Sigmoid colon (tissue), 7 donors: ENCODE measurements at places on chromosomes 2 and 18. TPM values are rescaled to one million over a fixed set of nuclear protein-coding genes. Genes with fewer than 3 reads are reported as not detected.

The FBLN7 gene
- total RNA-seq = 0.99 TPM

DNA sequence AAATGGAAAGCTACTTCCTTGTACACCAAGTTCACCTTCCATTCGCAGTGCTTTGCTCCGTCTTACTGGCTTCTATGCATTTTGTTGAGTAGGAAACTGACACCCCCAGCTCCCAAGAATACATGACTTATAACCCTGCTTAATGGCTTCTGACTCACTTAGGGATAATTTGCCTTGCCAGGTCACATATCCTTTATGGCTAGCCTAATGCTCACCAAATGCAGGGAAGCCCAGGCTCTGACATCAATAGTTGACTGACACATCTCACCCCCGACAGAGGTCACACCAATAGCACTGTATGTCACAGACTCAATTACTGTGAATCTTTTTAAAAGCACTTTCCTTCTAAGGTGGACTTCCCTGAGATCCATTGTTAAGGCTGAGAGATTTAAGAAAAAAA, 147.2 kb downstream of the DTNA start:
- H3K27me3 ChIP-seq = no peaks in the 10 kb centered on the region
- H3K27ac ChIP-seq = no peak overlapping the region
- no peak for DNase-seq

DNA sequence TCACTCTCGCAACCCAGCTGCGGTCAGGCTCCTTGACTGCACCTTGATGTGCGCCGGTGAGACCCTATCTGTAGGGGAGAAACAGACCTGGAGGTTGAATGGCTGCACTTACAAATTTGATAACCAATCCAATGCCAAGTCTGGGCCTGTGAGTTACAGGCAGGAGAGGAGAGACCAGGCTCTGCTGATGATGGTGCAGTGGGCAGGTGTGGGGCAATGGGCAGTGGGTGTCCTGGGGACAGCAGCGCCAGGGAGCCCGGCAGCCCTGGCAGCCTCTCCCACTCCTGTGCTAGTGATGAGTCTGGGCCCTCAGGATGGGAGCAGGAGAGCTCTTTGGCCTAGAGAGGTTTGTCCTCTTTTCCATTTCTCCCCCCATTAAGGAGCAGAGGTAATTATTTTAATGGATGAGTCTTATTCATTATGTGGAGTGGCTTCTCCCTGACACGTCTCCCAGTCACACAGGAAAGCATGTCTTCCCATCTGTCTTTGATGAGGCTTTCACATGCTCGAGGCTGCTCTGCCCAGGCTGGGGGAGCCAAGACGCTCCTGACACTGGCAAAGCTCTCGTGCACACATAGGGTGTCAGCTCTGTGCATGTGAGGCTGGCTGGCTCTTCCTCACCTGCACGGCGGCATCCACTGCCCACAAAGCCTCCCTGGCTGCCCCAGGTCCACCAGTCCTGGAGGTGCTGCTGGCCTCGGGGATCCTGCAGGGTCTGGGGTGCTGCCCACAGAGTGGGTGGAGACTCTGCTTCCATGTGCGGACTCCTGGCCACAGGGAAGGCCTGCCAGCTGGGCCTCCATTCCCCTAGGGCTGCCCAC, 10.0 kb upstream of the ALLC start:
- H3K36me3 ChIP-seq = no peaks in the 10 kb centered on the region
- no peaks in the 10 kb centered on the region for H3K4me1 ChIP-seq
- H3K4me3 ChIP-seq = no peak overlapping the region
- H3K27ac ChIP-seq = no peak overlapping the region

- no peak overlapping the region for H3K27ac ChIP-seq
- H3K36me3 ChIP-seq = no peaks in the 10 kb centered on the region
- peaks cover 6% of the 10 kb centered on the region for H3K27me3 ChIP-seq
- H3K4me1 ChIP-seq = no peaks in the 10 kb centered on the region
- peak; percentile 65 for DNase-seq
- no peak overlapping the region for H3K4me3 ChIP-seq
These were observed 150.2 kb upstream of the LHCGR start for GRCh38 chr2:48905696-48906095.

DNA sequence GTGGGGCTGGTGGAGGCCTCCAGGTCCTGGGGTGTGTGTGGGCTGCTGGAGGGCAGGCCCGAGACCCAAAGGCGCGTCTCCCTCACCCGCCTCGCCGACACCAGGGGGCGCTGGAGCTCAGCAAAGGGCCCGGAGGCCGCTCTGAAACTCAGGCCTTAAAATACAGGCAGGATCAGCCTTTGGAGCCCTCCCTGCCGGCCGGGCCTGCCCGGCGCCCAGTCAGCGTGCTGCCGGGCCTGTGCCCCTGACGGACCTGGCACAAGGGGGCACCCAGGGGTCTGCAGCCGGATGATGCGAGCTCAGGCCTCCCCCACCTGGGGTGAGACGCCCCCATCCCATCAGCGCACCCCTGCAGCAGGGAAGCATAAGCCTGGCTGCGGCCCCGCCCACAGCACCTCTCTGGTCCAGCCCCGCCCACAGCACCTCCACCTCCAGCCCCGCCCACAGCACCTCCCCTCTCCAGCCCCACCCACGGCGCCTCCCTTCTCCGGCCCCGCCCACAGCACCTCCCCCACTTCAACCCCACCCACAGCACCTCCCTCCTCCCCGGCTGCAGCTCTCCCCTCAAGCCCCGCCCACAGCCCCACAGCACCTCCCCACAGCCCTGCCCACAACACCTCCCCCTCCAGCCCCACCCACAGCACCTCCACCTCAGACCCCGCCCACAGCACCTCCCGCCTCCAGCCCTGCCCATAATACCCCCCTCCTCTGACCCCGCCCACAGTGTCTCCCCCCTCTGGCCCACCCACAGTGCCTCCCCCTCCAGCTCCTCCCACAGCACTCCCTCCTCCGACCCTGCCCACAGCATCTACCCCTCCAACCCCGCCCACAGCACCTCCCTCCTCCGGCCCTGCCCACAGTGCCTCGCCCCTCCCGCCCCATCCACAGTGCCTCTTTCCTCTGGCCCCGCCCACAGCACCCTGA, 92.8 kb upstream of the OTOS start:
- H3K4me1 ChIP-seq = peaks cover 17% of the 10 kb centered on the region
- DNase-seq = peak; percentile 92
- H3K36me3 ChIP-seq = no peaks in the 10 kb centered on the region
- peak overlapping the region; percentile 14 for H3K4me3 ChIP-seq

GRCh38 chr2:35830833-35831232, 524.7 kb upstream of the CRIM1 start:
- H3K36me3 ChIP-seq = no peaks in the 10 kb centered on the region
- no peak for DNase-seq
- H3K27me3 ChIP-seq = no peaks in the 10 kb centered on the region
- H3K27ac ChIP-seq = no peak overlapping the region
- H3K4me3 ChIP-seq = no peak overlapping the region
